ENCODE measurements at places on chromosomes 16 and 17.

GRCh38 chr16:66746048-66746447 is 5.4 kb downstream of the DYNC1LI2 start:
- DNase-seq = no peak

DNA sequence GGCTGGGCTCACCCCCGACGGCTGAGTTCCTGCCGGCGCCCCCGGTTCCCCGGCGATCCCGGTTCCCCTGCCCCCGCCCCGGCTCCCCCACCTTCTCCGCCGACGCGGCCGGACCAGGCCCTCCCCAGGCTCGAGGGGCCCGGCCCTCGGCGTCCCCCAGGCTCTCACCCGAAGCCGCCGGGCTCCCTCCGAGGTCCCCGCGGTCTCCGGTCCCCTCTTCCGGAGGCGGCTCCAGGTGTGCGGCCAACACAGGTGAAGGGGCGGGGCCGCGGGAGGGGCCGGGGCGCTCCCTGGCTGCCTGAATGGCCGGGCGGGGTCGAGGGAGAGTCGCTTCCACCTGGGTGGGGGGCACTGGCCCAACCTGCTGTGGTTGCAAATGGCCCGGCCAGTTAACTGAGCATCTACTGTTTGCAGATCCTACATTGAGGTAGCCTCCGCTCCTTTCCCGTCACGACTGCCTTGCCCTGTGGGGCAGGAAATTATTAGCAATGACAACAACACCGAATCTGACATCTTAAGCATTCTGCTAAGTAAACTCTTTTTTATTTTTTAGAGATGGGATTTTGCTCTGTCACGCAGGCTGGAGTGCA is at the start of gene BICDL2:
TSS of gene BICDL2 (minus strand) at position 219 of the 590 bp plus-strand sequence. CDS start 1,448 bp downstream, outside the sequence.
- DNase-seq = no peak

GRCh38 chr17:58991718-58992331 is 114.9 kb downstream of the TRIM37 start:
- no peak for DNase-seq

DNA sequence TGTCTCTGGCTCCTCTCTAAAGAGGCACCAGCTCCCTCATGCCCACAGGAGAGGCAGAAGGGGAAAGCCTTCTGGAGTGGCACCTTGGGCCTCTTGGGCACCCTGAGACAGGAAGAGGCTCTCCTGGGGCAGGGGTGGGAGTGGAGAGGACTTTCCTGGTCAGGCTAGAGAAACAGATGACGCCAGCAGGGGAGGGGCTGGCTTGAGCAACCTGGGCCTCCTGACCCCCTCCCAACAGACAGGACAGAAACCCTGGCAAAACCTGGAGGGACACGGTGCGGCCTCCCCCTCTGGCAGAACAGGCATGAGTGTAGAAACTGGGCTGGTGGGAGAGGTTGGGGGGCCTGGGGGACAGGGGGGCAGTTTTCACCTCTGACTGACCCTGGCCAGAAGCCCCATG is 6.1 kb downstream of the SMIM5 start:
- no peak for DNase-seq

GRCh38 chr17:57002904-57003303 is 25.0 kb downstream of the SCPEP1 start:
- DNase-seq = no peak

DNA sequence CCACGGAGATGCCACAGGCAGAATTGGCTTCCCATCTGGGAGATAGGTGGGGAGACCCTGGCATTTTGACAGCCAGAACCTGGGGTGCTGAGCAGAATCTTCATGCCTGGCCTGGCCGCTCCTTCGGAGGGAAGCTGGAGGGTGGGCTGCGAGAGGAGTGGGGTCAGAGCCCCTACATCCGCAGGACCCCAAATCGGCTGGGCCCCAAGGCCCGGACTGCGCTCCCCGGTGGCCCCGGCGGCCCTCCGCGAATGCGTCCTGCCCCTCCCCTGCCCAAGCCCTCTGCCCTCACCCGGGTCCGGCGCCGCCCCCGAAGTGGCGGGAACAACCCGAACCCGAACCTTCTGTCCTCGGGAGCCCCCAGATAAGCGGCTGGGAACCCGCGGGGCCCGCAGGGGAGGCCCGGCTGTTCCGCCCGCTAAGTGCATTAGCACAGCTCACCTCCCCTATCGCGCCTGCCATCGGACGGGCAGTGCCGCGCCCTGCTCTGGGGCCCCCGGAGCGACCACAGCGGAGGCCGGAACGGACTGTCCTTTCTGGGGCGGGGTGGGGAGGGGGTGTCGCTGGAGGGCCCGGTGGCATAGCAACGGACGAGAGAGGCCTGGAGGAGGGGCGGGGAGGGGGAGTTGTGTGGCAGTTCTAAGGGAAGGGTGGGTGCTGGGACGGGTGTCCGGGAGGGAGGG is 850 bp upstream of the PNMT start:
- no peak for DNase-seq

DNA sequence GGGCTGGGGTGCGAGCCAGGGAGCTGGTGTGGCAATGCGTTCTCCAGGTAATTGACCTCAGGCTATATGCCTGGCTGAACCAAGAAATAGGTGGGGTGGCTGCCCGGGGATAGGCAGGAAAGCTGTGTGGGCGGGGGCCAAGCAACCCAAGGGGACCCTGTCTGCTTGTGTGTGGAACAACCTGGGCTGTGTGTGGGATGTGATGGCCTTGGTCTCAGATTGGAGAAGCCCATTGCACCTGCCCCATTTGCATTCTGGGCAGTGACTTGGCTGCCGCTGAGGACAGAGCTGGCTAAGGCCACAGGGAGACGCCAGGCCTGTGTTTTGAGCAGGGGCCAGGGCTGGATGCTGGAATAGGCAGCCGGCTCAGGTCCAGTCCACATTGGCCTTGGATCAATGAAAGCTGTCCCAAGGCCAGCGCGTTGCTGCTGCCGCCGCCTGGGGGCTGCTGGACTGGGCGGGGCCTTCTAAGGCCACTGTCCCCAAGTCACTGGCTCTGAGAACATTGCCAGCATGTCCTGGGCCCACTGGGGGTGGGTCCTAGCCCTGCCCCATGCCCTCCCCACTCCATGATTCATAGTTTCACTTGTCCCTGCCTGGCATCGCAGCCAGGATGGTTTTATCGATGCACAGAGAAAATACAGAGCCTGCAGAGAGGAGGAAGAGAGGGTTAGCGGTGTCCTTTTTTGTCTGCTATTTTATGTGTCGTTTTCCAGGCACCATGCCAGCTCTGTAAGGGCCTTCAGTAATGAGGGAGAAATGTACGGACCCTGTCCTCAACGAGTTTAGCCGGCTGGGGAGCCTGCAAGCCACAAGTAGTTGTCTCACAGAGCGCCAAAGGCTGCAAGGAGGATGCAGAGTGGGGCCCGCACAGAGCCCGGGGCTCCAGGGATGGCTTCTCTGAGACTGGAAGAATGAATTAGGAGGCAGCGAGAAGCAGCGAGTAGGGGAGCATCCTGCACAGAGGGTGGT is 43.9 kb downstream of the NKD1 start:
- no peak for DNase-seq

DNA sequence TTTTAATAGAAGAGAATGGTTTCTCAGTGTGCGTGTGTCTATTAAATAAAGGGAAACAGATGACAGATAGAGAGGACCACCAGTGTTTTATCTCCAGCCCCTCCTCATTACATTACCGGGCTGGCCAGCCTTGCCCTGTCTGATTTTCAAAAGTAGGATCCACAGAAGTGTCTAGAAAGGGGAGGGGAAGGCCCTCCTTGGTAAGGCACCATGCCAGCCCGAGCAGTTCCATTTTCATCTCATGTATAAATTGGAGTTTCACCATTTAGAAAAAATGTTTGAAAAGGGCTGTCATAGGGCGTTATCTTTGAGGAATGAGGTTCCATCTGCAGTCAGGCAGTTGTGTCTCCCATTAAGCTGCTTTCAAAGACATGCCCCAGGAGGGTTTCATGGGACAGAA is 96.7 kb downstream of the SOCS1 start:
- DNase-seq = no peak

- no peak for DNase-seq
Measured at GRCh38 chr17:8557176-8557806, 73.2 kb downstream of the MYH10 start.

DNA sequence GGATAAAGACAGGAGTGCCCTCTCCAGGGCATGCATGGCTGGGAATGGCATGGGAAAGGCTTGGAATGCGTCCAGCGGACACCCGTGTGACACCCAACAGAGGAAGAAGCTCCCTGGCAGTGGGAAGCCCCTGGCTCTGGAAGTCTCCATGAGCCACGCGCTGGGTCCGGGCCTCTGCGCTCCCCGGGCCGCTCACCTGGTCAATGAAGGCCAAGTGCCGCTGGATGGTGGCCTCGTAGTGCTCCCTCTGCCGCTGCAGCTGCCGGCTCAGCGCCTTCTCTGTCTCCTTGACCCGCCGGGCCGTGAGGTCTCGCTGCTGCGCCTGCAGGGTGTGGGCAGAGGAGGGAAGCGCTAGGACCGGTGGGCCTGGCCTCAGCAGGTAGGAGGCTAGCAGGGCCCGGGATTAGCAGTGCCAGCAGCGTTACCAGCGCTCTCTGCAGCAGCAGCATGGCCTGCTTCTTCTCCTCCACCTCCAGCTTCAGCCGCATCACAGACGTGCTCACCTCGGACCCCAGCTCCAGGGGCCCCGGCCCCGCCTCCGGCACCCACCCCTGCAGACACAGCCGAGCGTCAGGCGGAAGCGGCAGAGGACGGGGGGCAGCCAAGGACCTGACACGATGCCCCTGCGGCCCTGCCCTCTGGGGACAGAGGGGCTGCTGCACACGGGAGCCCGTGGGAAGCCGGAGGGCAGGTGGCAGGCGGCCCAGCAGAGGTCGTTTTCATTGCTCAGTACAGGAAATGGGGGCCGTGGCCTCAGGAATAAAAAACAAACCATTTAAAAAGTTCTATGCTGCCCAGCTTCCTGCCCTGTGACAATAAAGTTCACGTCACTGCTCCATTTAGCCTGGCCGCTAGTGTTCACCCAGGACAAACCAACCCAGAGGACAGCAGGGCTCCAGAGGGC is 26.0 kb downstream of the CEP131 start:
- no peak for DNase-seq

DNA sequence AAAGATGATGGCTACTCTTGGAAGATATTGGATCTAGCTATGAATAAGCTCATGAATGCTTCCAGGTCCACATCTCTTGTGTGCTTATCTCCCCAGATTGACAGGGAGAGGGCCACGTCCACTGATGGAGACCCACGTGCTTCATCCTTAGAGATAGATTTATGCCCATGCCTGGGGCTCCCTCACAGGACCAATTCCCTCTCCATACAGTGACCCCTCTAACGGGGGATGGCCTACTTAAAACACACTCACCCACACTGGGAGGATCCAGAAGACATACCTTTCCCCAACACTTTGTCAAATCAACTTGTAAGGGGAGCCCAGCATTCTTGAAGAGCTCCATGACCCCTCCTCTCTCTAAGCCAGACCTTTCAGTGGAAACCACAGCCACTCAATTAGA is 169.7 kb upstream of the CDH5 start:
- DNase-seq = no peak

DNA sequence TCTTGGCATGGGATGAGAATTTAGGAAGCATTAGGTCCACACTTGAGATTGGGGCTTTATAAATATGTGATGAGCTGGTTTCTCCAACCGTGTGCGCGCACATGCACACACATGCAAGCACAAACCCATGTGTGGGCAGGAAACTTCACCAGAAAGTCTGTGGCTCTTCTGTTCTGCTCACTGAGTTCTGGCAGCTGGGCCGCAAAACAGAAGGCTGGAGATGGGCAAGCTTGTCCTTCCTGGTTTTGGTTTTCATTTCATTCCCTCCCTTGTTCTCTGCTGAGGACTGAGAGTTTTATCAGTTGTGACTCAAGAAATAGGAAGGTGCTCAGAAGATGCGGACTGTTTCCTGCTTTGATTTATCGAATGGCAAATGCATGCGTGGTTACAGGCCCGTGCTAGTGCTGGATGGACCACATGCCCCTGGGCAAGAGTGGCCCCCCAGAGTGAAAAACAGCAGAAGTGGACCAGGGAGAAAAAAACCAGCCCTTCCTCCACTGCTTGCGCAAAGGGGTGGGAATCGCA is 14.1 kb downstream of the MAP3K14 start:
- no peak for DNase-seq

DNA sequence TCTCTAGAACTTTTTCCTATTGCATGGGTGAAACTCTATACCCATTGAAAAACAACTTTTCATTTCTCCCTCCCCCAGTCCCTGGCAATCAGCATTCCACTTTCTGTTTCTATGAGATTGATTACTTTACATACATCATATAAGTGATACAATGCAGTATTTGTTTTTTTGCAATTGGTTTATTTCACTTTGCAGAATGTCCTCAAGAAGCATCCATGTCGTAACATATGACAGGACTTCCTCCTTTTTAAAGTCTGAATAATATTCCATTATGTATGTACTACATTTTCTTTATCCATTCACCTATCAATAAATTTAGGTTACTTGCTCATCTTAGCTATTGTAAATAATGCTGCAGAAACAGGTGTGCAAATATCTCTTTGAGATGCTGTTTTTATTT is 8.8 kb downstream of the IL21R start:
- DNase-seq = no peak

- DNase-seq = no peak
Measured at GRCh38 chr16:88476817-88477397, 23.8 kb downstream of the ZFPM1 start.

- DNase-seq = no peak
Measured at GRCh38 chr16:67449336-67449735, 18.4 kb downstream of the HSD11B2 start.

GRCh38 chr16:8998108-8998507 is 34.4 kb upstream of the USP7 start:
- DNase-seq = no peak

DNA sequence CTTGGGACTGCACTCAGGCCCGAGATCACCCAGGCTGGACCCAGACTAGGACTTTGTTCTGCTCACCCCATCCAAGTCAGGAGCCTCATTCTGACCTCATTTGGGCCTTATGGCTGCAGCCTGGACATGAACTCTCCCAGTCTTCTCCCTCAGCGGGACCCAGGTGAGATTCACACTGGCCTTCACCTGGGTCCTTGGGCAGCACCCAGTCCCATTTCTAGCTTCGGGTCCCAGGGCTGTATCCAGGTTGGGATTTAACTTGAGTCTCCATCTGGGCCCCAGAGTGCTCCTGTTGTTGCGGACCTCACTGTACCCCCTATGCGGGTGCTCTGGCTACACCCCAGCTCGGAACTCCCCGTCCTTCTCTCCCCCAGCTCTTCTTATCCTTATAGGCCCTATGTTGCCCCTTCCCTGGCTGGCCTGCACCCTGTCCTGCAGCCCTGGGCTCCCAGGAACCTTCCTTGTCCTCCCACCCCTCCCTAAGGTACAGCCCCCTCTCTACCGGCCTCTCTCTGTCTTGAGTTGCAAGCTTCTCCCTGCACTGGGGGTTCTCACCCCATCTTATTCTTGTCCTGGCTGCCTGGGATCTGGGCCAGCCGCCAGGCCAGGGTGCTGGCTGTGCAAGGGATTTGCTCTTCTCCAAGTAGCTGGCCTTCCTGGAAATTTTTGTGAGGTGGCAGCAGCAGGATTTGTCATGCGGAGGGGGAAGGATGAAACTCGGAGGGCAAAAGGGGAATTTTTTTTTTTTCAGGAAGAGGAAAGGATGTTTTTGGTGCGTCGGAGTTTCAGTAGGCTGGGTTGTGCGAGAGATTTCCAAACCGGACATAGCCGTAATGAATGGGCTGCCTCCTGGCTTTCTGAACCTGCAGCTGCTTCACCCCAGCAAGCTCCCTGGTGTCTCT is 904 bp downstream of the MAP2K3 start:
- DNase-seq = no peak
